Skeletal muscle tissue (tissue), 5 donors: ENCODE measurements at places on chromosomes 6 and 20. TPM values are rescaled to one million over a fixed set of nuclear protein-coding genes. Genes with fewer than 3 reads are reported as not detected.

The NELFCD gene
- total RNA-seq, result 41.2 TPM

The SLA2 gene
- not detected for total RNA-seq

The EDN3 gene
- total RNA-seq, result 8.4 TPM

The KIAA1755 gene
- 3.7 TPM for total RNA-seq

The GABRR1 gene
- total RNA-seq, result 0.52 TPM

The GGTLC1 gene
- not detected for total RNA-seq

The TMEM217 gene
- total RNA-seq, result under 0.01 TPM

The PKIB gene
- not detected for total RNA-seq

The TMEM244 gene
- total RNA-seq, result not detected

The OVOL2 gene
- not detected for total RNA-seq

The RRAGD gene
- 65.8 TPM for total RNA-seq

The OR12D3 gene
- not detected for total RNA-seq

The SIRPB1 gene
- total RNA-seq, result 3.7 TPM

The RAET1L gene
- total RNA-seq, result not detected

The TRAM2 gene
- 13.6 TPM for total RNA-seq

The BPIFB4 gene
- total RNA-seq, result not detected

The CTAGE9 gene
- total RNA-seq, result not detected

The PDE7B gene
- total RNA-seq, result 13.6 TPM

The RPP21 gene
- 7.8 TPM for total RNA-seq

The ZNF831 gene
- under 0.01 TPM for total RNA-seq

The TCP11 gene
- total RNA-seq, result not detected

The OOEP gene
- not detected for total RNA-seq

The TFAP2D gene
- total RNA-seq, result not detected

The FRK gene
- total RNA-seq, result 1.6 TPM
